ENCODE measurements at places on chromosomes 2 and 18.

GRCh38 chr2:30511122-30512083 is 64.4 kb downstream of the LCLAT1 start:
- DNase-seq: peak; percentile 71

GRCh38 chr18:22084547-22084946 is 84.8 kb upstream of the GATA6 start:
- DNase-seq: no peak

- no peak for DNase-seq
These were observed 25.2 kb downstream of the IFIH1 start for GRCh38 chr2:162293122-162293786.

GRCh38 chr2:238818561-238818960 is 29.3 kb upstream of the TWIST2 start:
- no peak for DNase-seq

GRCh38 chr2:106063181-106063580 is 130.9 kb downstream of the UXS1 start:
- DNase-seq: no peak

DNA sequence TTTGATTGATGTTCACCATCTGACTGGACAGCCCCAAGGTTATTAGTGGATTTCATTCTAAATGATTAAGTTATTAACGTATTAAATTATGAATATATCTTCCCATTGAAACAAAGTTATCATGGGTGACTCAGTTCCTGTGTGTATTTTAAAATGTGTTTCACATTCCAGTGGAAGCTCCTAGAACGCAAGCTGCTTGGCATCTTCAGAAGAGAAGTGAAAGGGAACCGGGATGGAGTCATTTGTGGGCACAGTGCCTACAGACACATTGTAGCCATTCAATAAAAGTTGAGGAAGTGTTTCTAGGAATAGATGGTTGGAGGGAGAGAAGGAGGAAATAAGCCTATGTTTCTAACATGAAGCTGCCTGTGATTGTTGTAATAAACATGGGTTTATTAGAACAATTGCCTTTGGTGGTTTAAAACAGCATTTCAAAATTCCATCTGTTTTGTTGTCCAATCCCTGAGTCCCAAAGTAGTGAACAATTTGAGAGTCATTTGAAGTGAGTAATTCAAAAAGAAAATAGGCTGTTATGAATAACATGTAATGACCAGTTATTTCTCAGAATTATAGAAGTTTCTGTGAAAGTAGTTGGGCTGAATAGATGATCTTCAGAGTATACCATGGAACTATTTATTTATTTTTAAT is 143.5 kb downstream of the PKP4 start:
- DNase-seq: no peak

DNA sequence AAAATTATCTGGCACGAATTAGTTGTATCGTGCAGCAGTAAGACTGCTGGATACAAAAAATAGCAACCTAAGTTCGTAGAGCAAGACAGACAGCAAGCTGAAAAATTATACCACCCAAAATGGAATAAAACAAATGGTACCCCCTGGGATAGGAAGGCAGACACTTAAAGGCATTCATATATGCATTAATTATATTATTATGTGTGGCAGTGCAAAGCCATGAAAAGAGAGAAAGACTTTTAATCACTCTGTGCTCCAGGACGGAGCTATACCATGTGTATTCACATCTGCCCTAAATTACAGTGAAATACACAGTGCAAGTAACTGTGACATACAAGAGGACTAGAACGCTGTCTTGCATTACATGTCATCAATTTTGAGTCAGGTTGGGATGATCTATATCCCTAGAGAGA is 235.9 kb downstream of the GULP1 start:
- no peak for DNase-seq

DNA sequence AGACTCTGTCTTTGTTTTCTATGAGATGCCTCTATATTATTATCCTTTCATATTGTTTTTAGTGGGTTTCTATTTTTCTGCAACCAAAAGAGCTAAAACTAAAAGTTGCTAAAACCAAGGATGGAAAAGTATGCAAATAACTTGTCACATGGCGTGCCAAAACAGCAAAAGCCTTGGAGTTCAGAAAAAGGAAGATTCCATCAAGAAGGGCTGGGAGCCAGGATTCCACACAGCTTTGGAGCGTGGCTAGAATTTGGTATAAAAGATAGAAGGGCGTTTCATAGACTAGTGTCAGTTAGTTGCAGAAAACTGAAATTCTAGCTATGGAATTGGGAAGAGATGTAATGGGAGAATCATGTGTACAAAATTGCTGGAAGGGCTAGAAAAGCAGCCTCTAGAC is 4.1 kb downstream of the SCYGR1 start:
- DNase-seq: no peak

DNA sequence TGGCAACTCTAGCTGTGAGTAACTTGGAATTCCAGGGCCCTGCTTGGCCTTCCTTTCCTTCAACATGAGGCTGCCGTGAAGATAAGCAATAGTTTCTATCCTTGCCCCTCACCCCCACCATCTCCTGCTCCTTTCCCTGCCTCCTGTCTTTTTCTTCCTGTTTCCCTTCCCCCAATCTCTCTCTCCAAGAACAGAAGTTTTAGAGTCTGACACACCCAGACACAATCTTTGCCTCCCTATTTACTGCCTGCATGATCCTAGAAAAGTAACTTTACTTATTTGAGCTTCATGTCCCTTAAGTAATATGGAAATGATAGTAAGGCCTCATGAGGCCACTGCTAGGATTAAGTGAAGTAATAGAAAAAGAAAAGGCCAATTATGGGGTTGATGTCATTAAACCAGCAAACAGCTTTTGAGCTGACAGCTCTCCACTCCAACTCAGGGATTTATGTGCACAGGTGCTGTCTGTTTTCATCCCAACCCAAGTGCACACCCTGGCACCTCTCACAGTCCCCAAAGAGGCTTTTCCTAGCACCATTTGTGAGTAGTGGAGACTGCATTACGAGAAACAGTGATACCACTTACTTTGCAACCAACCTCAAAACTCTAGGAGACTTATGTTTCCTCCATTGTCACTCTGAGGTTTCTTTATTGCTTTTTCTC is 123.7 kb upstream of the SIX3 start:
- no peak for DNase-seq

GRCh38 chr2:31244101-31244500 is 10.1 kb downstream of the EHD3 start:
- DNase-seq: no peak

DNA sequence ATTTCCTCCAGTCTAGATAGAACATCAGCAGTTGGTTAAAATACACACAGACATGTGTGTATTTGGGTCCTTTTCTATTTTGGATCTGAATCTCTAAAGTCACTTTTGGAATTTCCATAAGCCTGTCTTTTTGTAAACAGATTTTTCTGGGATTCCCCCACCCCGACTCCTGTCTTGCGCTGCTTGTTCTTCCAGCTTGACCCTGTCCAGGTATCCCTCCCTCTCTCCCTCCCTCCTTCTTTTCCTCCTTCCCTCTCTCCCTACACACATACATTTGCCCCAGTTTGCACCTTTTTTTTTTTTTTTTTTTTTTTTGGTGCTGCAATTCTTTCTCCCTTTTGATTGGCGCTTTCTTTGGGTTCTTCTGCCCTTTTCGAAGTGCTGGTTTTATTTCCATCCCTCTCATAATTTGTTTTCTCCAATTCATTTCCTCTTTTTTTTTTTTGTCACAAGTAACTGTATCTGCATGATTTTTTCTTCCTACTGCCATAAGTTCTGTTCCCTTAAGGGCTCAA is 114.8 kb upstream of the SERTAD2 start:
- no peak for DNase-seq

DNA sequence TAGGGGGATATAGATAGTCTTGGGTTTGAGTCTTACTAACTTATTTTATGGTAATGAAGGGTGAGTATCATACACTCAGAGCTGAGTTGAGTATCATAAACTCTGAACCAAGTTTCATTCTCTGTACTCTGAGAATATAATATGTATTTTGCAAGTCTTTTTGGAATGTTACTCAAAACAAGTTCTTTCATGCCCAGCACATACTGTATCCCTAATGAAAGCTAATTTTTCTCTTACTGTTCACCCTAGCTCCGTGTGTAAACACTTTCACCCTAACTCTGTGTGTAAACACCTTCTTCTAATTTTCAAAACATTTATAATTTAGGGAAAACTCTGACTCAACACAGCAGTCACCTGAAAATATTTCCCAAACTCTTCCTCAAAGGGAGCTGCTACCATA is 29.7 kb upstream of the CHST9 start:
- no peak for DNase-seq

GRCh38 chr2:61714210-61714609 is 139.7 kb downstream of the FAM161A start:
- no peak for DNase-seq

- DNase-seq: no peak
These were observed 162.3 kb downstream of the ARHGAP28 start for GRCh38 chr18:6891788-6892187.

- DNase-seq: no peak
These were observed 604 bp downstream of the COQ10B start for GRCh38 chr2:197453914-197454398.

DNA sequence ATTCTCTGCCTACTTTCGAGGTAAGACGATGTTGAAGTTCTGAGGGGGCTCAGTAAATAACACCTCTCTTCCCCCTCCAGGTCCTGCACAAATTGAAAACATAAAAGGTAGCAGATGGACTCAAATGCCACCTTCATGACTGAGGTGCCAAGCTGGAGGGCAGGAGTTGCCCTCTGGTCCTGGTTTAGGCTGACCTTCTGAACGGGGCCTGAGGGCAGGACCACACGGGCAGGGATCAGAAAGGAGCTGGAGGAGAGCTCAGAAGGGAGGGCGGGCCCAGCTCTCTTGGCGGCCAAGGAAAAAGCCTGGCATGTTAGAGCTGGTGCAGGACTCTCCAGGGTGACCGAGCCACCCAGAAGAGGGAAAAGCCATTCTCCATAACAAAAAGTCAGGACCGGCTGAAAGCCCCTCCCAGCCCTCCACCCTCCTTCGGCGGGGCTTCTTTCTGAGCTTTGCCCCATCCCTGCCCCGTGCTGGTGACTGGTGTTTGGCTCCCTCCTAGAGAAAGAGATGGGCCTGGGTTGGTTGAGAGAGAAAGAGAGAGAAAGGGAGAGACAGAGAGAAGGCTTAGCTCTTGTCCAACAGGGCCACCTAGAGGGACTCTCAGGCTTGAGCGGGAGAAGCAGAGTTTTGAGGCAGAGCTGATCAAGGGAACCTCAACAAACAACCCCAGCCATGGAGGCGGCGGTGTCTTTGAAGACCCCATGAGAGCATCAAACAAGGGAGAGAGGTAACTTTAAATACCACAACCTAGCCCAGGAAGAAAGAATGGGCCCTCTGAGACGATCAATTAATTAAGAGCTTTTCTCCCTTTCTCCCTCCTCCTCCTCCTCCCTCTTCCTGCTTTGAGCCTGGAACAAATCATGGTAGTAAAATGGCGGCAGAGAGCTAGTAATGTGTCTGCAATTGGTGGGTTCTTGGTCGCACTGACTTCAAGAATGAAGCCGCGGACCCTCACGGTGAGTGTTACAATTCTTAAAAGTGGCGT is 50.8 kb downstream of the WIPF1 start:
- DNase-seq: peak; percentile 91

- no peak for DNase-seq
These were observed 55.2 kb upstream of the DTNB start for GRCh38 chr2:25728559-25728958.

DNA sequence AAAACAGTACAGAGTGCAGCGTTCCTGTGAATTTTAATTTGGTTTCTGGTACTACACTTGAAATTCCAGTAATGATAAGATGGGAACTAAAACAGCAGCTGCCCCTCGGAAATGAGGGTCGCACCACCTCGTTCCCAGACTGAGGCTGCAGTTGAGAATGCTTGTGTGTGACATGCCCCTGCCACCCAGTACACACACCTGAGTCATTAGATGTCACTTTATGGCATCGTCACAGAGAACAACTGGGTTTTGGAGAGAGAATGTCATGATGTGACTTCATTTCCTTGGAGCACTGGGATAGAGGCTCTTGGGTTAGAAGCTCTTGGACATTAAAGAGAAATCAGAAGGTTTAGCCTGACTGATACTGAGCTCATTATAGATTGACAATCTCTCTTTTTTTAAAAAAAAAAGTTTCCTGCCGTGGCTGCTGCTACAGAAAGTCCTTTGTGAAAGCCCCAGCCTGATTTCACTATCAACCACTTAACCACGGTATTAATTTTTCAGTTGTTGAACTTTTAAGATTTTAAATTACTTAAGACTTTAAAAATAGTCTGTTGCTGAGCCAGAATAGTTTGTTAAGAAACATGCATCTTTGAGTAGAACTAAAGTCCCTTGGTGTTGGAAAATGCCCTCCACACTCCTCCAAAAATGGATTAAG is 24.5 kb downstream of the BCL2L11 start:
- DNase-seq: no peak

GRCh38 chr2:103327966-103328365 is 566.1 kb downstream of the TMEM182 start:
- no peak for DNase-seq

GRCh38 chr2:240498171-240498957 is 59.4 kb downstream of the ANKMY1 start:
- no peak for DNase-seq

DNA sequence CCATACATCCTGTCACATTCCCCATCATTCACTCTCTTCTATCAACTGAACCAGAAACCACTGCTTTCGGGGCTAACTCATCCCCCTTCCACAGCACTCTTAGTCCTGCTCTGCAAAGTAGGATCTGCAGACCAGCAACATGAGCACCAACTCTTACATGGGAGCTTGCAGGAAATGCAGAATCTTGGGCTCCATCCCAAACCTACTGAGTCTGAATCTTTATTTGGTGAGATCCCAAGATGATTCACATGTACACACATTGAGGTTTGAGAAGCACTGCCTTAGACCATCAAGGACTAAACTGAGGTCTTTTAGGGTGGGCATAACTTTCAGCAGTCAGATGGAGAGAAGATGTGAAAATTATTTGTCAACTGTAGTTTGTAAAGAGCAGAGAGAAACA is 235.6 kb upstream of the EPHA4 start:
- DNase-seq: no peak

- no peak for DNase-seq
These were observed 31.5 kb downstream of the RBFA start for GRCh38 chr18:80065705-80066104.

GRCh38 chr2:56626927-56627326 is 443.1 kb downstream of the CCDC85A start:
- no peak for DNase-seq

DNA sequence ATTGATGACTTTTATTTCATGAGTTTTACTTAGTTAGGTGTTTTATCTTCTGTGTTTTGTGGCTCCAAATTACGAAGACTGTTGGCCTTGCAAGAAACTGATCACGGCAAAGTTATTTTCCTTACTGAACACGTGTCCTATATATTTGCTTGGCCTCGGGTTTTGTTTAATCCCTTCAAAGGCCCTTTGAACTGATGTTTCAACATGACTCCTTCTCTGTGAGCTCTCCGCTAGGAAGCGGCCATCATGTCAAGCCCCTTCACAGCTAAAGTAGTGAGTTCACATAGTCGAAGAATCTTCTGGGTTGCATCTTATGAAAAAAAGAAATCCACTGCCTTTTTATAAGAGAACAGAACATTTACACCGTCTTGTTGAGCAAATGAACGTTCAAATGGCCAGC is 159.3 kb downstream of the GBX2 start:
- DNase-seq: no peak

DNA sequence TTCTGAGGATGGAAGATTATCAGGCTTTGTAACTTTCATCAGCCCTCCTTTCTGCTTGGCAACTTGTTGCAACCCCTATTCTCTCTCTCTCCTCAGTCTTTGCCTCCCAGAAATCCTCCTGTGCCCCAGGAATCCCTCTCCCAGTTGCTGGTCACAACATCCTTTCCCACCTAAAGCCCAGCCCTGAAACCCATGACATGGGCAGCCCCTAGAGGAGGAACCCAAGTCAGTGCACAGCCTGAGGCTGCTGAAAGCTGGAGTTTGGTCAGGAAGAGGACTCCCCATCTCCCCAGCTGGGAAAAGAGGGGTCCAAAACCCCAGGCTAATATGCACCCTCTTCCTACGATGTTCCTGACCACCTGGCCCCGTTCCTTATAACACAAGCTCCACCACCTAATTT is 29.5 kb downstream of the PKDCC start:
- DNase-seq: no peak

Data from ELF-1 (cell line).